ENCODE measurements at places on chromosomes 4 and X.

DNA sequence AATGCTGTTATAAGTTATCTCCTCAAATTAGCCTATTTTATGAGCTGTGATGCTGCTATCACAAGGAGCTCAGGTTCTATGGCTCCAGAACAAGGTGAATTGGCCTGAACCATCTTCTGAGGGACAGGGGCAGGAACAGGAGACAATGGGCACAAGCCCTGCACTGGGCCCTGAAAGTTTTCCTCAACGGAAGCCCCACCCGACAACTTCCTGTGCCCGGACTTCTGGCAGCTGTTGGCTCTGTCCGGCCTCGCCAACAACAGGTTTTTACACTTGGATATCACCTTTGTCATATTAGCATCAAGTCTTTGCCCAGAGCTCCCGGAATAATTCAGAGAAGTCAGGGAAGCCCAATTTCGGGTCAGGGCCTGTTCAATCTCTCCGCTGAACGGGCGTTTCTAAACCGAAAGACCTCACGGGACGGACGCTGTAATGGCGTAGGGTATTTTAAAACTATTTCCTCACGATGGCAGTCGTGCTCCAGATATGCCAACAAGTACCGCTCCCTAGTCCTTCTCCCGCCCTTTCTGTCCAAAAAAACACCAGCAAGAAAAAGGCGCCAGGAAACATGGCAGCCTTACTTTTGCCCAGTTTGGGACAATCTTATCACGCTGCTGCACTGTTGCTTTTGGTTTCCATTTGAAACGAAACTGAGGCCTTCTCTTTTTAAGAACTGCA, 201.0 kb upstream of the STK26 start:
- DNase-seq = no peak

- DNase-seq = no peak
Measured at GRCh38 chr4:129109965-129110824, 14.2 kb downstream of the C4orf33 start.

- DNase-seq = no peak
Measured at GRCh38 chrX:24877854-24878650, 137.7 kb downstream of the ARX start.

DNA sequence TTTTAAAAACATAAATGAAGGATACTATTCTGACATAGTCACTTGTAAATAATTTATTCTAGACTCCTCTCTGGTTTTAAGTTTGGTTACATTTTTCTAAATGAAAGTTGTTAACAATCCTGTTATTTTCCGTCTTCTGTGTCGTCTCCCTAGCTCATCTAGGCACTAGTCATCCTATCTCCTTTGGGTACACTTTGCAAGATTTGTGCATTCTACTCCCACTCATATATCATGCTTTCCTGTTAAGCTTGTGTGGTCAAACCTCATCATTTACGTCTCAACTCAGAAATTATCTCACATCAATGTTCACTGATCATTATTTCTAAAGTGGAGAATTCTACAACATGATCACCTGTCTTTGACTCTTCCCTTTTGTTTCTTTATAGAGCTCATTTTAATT, 658.7 kb downstream of the TLL1 start:
- no peak for DNase-seq

- DNase-seq = no peak
Measured at GRCh38 chr4:72216539-72217277, 184.9 kb downstream of the NPFFR2 start.

- DNase-seq = no peak
Measured at GRCh38 chrX:24396931-24397279, 36.5 kb downstream of the SUPT20HL1 start.

DNA sequence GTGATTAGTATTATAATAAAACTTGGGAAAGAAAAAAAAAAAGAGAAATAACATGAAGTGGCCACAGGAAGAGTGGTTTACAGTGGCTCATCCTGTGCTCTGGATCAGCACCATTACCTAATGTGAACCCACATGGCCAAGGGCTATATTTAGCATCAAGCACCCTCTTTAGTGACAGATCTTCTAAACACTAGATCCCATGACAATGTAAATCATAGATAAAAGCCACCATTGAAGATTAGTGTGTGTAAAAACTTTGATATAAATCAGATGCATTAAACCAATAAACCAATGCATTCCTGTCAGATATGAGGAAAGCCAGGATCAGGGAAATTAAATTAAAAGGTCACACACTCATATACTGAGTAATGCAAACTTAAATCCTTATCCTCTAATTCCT, 400.6 kb upstream of the MAGEB18 start:
- no peak for DNase-seq

GRCh38 chr4:86058621-86059020, 301.2 kb downstream of the MAPK10 start:
- DNase-seq = no peak

DNA sequence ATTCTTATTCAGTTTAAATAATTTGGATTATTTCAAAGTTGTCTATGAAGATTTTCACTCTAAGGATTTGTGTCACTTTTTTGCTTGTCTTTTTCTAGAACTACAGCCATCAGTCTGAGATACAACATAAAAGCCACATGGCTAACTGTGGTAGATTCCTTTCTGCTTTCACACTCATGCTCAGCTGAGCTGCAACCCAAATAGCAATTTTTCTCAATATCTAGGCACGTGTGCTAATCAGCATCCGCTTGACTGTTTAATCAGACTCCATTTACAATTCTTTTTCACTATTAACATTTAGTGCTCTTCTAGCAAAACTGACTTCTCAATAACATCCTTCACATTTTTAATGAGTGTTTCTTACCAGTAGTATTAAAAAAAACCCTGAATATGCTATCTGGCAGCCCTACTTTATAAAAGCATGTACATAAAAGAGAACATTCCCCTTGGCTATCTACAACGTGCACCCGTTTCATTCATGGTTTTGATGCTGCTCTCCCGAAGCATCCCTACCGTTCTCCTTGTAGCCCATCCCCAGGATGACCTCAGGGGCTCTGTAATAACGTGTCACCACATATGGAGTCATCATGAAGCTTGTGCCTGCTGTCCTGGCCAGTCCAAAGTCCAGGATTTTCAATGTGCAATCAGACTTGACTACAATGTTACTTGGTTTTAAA, 259.2 kb downstream of the MAPK10 start:
- no peak for DNase-seq

GRCh38 chr4:18735740-18736268, 714.2 kb upstream of the LCORL start:
- DNase-seq = no peak

DNA sequence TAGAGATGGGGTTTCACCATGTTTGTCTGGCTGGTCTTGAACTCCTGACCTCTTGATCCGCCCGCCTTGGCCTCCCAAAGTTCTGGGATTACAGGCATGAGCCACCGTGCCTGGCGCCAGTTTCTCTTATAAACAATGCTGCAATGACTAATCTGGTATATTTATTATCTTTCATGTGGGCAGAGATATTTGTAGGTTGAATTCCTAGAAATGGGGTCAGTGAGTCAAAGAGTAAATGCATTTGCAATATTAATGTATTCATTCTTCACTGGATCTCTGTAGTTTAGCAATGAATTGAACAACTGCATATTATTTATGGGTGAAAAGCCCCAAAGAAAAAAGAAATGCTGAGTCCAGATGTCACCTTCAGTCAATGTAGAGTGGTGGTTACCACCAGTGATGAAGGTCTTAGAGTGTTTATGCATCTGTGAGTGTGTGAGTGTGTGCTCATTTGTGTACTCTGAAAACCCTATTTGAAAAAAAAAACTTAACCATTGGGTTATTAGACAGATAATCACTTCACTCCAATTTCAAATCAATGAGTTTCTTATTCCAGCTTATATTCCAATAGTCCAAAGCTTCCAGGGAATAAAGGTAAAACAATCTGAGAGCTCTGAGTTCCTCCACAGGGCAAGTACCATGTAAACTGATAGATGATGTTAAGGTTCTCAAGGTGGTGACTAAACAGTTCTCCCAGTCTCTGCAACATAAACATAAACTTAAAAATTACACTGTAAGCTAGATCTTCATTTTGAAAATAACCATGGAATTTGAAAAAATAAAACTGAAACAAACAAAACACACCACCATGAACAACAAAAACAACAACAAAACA, 22.6 kb upstream of the CD38 start:
- no peak for DNase-seq

DNA sequence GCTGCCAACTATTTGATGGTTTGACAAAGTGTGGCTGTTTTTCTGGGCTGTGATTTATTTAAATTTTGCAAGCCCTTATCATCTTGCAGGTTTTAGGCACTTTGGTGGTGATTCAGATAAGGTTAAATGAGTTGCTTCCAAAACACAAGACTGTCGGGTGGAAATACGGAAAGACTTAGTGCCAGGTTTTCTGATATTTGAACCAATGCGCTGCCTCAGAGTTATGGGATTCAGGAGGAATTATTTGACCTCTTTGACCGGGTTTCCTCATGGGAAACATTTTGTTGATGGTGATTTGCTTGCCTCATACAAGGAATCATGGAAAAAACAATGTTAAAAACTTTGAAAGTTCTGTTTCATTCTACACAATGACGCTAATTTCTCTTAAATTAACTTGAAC, 136.1 kb upstream of the MAP9 start:
- no peak for DNase-seq

DNA sequence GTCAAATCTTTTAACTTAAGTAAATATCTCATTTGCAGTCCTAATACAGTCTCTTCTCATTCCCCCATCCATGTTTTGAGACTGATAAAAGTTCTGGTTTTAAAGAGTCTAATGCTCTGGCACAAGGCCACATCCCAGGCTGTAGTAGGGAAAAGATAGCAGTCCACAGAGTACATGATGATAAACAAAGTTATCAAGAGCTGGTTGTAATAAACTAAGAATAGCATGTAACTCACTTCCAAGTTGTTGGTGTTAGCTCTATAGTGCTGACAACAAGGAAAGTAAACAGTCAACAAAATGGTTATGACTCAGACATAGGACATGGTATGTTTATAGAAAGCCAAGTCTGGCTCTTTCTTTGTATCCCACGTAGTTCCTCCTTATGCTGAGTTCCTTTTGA, 21.8 kb upstream of the AREG start:
- DNase-seq = no peak

DNA sequence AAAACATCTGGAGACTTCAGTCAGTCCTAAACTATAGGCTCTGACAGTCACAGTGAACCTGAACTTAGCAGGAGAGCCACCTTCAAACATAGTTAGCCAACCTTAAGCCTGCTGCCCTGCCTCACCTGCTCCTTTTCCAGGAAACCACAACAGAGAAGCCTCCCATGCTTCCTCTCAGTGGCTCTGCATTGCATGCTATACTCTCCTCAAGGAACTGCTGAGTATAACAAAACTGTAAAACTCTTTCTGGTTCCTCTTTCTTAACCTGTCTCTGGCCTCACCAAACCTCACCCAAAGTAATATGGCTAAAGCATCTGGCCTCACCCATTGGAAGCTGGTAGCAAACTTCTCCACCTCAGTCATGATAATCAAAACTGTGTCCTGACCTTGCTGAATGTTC, 122.1 kb downstream of the ANKRD50 start:
- no peak for DNase-seq

- DNase-seq = no peak
Measured at GRCh38 chr4:151227172-151227571, 49.8 kb upstream of the PRSS48 start.

- DNase-seq = no peak
Measured at GRCh38 chr4:182293691-182294255, 50.6 kb downstream of the TENM3 start.

DNA sequence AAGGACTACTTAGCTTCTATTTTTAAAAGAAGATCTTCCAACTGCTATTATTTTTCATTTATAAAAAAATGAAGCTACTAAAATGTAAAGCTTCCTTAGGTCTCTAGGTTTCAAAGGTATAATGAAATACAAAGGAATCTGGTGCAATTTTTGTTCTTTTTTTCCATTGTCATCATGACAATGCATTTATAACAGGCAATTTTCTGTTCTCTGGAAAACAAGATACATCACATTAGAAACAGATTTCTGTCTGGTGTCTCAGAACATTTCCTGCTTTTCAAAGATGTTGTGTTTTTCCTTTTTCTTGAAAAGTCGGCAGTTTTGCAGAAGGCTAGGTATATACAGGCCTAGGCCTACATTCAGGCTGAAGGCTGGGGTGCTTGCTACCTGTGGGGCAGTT, 63.6 kb upstream of the ATP8A1 start:
- DNase-seq = no peak

- no peak for DNase-seq
Measured at GRCh38 chr4:83208371-83209365, 75.9 kb downstream of the COQ2 start.

GRCh38 chr4:19256823-19257222, 994.9 kb upstream of the SLIT2 start:
- DNase-seq = no peak

- no peak for DNase-seq
Measured at GRCh38 chrX:5681159-5681558, 547.5 kb downstream of the NLGN4X start.

DNA sequence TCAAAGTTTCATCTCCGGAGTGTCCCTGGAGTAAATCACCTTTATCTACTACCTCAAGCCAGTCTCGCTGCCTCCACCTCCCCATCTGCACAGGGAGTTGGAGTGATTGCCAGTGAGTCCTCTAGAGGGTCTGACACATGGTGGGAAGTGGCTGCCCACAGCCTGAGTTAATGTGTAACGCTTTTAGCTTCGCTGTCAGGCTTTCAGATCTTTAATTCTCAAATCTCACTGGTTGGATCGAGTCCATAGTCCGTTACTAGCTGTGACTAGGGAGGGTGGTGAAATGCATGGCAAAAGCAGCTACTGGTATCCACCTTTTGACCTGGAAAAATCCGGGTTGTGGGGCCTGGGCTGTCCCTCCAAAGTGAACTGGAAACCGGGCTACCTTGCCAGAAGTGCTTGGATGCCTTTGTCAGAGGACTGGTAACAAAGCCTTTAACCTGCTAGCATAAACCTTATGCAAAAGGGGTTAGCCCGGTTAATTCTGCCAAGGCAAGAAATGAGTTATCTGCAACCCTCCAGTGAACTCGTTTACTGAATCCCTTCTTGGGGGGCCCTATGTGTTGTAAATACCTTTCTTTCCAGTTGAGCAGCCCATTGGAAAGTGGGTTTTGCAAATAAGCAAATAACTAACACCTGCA, 5.1 kb upstream of the WDR1 start:
- DNase-seq = no peak

DNA sequence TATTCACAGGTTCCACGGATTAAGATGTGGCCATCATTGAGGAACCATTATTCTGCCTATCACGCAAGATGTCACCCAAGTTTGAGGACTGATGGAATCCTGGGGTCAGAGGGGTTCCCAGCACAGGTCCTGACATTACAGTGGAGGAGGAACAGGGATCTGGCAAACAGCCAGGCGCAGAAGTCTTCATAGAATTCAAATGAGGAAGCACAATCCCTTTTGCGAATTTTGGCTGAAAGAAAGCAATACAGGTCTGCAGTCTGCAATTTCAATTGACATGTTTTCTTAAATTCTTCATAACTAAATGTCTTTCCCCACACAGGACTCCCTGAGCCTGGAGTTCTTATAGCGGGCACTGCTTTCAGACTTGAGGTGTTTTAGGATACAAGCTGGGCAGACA, 14.5 kb downstream of the DOCK11 start:
- DNase-seq = no peak

- no peak for DNase-seq
Measured at GRCh38 chr4:98006060-98006459, 137.2 kb downstream of the STPG2 start.

GRCh38 chrX:1502853-1503252, 34.1 kb downstream of the P2RY8 start:
- no peak for DNase-seq

Measured in NCI-H1930 (cell line).